ENCODE measurements at places on chromosomes 11 and 22.
A peak's percentile ranks its signal among the peaks of the same experiment; 100 is the strongest.

GRCh38 chr11:3188496-3189195 is 23.5 kb upstream of the OSBPL5 start:
- no peak for DNase-seq

GRCh38 chr11:125164422-125165110 is at the start of gene PKNOX2:
Gene PKNOX2 (plus strand): TSS chr11:125164751. CDS start chr11:125351306, 186,555 bp downstream.
- peak; percentile 77 for DNase-seq

DNA sequence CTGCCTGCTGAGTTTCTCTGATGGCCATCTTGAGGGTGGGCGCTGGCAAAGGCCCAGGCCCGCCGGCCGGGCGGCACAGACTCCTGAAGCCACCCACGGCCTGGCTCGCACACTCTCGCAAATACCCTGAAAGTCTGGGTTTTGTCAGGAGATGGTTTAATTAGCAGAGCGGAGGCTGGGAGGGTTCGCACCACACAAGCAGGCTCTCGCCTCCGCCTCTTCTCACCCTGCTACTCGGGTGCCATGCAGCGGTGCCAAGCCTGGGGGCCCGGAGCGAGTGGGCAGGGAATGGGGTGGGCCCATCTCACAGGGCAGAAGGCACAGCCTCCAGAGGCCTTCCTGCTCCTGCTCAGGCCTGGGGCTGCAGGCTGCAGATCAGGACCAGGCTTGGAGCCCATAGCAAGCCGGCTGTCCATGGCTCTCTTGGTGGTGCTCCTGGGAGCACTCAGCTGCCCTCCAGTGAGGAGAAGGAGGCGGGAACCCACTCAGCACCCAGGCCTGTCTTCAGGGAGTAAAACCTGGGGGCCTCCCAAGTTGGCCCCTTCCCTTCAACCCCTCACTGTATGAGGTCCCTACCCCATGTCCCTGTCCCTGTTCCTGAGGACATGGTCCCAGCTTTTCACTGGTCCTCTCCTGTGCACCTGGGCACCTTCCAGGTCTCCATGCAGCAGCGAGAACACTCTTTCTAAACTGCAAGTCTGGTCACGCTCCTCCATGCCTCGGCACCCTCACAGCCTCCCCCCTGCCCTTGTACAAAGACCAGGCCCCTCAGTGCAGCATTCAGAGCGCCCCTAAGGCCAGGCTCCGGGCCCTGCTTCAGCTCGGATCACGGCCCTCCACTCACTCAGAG is 62.0 kb downstream of the FLRT1 start:
- DNase-seq = no peak

DNA sequence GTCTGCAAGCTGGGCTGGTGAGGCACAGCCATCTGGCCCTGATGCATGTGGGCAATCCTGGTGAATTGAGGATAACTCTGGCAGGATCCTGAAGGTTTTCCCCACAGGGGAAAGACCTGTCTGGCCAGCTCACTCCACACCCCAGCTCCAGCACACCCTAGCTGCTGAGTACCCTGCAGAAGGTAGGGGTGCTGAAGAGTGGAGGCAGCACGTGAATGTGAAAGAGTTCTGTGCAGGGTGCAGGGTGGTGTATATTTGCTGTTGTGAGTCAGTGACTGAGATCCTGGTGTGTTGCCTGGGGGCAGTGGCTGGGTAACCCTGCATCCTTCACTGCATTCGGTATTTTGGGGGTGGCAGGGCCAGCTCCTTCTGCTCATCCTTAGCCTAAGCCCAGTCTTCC is 22.4 kb downstream of the DGAT2 start:
- no peak for DNase-seq

DNA sequence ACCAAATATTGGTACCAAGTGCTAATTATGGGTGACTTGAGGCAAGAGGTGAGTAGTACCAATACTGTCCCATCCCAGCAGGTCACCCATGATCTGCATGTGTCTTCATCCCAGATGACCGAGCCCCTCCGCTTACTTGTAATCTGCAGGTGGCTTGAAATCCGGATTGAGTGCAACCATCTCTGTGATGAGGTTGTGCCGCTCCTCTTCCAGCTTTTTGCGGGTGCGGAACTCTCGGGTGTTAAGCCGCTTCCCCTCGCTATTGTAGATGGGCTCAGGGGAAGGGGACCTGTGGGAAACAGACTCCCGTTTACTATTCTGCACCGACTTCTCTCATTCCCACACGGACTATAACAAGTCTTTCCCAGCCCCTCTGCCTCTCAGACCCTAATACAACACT is 8.2 kb downstream of the SF1 start:
- no peak for DNase-seq

GRCh38 chr11:120546312-120547205 is 35.0 kb downstream of the GRIK4 start:
- DNase-seq = no peak

- DNase-seq = no peak
Measured at GRCh38 chr11:64235437-64236161, 1.2 kb downstream of the VEGFB start.

DNA sequence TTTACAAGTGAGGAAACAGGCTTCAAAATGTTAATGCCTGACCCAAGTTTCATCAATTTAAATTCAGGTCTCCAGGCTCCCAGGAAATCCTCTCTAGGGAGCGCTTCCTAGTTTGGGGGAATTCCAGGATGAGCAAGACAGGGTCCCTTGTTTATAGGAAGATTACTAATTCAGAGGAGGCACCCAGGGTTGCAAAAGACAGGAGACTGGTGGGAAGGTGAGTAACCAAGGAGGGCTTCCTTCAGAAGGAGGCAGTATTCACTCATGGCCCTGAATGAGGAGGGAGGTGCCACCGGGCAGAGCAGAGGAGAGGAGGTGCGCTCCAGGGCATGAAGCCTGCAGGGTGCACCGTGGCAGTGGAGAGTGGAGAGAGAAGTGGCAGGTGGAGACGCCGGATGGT is 1.6 kb downstream of the TMEM132A start:
- DNase-seq = no peak

- no peak for DNase-seq
Measured at GRCh38 chr22:19836512-19836911, 18.2 kb downstream of the GNB1L start.

GRCh38 chr11:2752204-2752770 is 52.5 kb upstream of the KCNQ1OT1 start:
- DNase-seq = no peak

GRCh38 chr11:62394825-62395538 is 23.9 kb upstream of the SCGB1A1 start:
- DNase-seq = peak; percentile 58

DNA sequence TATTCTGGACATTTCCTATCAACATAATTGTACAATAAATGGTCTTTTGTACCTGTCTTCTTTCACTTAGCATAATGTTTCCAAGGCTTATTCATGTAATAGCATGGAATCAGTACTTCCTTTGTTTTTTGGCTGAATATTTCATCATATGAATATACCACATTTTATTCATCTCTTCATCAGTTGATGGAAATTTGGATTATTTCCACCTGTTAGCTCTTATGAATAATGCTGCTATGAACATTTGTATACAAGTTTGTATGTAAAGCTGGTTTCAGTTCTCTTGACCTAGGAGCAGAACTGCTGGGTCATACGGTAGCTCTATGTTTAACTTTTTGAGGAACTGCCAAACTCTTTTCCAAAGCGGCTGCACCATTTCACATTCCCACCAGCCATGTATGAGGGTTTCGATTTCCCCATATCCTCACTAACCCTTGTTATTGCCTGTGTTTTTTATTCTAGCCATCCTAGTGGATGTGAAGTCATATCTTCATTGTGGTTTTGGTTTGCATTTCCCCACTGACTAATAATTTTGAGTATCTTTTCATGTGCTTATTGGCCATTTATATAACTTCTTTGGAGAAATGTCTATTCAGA is 20.9 kb downstream of the EXT2 start:
- DNase-seq = no peak

Measured in CD4-positive, alpha-beta T cell treated with Interleukin-6 for 4 hours (primary cell).